ENCODE measurements at places on chromosomes 4 and X.

DNA sequence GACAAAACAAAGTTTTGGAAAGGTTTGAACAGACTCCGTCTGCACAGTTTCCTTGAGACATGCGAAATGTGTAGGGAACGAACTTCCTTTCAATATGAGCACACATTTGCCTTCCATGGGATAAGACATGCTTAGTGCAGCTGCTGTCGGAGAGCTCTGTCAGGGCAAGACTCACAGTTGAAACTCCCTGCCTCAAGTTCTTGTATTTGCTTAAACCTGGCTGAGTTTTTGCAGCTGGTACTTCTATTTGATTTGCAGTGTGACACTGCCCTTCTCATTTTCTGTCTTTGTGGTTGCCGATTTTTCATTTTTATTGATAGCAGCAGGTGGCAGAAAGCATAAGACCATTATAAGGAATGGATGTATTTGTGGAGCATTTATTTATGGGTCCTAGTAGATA, 18.2 kb upstream of the RHOH start:
- DNase-seq, result no peak

GRCh38 chr4:48268956-48269860, at the start of gene TEC:
Gene TEC (minus strand): TSS chr4:48269838. CDS start chr4:48228614, 41,224 bp downstream.
- DNase-seq, result peak; percentile 56

DNA sequence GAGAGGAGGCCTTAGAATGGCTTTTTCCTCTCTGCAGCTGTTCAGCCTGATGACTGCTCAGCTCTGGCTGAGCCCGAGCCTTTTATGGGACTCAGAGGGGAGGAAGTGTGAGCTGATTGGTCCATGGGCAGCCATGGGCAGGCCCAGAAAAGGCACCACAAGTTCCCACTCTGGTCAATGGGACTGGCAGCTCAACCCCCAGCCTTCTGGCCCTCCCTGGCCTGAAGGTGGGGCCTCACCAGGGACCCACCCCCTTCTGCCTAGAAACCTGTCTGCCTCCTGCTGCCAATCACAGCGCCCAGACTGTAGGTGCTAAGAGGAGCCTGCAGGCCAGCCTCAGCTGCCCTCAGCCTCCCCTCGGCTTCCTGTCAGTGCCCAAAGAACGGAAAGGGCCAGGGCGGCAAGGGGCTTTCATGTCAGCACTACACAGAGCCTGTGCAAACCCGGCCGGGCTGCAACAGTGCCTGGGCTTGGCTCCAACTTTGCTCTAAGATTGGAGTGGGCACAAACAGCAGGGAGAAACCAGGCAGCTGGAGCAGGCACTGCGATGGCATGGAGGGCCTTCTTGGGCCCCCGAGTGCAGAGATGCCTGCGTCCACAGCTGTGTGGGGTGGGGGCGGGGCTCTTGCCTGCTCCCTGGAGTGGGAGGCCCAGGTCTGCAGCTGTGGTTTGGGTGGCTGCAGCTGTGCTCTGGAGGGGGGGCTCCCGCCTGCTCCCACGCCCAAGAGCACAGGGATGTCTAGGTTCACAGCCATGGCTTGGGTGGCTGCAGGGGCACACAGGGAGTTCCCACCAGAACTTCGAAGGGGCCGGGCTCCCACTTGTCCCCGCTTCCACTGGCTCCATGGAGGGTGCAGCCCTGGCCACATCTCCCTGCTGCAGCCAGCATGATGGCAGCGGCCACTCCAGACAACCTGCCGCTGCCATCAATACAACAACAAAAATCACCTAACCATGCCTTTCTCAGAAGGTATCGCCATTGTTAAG, 92.6 kb downstream of the NXF2 start:
- DNase-seq, result no peak

DNA sequence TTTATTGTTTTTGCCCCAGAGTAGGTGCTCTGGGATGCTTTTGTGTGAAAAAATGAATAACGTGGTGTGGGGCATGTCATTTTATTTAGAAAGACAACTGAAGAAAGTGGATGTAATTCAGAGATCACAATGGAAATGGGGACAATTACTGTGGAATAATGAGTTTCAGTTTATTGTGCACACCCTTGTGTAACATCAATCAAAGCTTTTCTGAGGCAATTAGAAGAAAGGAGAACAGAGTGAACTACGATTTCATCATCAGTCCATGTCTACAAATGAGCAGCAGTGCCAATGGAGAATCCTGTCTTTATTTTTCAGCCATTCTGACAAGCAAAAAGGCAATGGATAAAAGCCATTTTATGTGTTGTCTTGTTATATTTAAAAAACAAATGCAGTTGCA, 339.2 kb downstream of the TMA16 start:
- no peak for DNase-seq

GRCh38 chrX:13579661-13580060, 10.3 kb downstream of the EGFL6 start:
- DNase-seq, result peak; percentile 62

GRCh38 chr4:75708218-75708691, 16.1 kb upstream of the USO1 start:
- DNase-seq, result no peak
